ENCODE measurements at places on chromosomes 1 and 21. TPM values are rescaled to one million over a fixed set of nuclear protein-coding genes. Genes with fewer than 3 reads are reported as not detected.

GRCh38 chr1:87402241-87403002 lies 73.7 kb downstream of the LMO4 start:
- no peak for DNase-seq

DNA sequence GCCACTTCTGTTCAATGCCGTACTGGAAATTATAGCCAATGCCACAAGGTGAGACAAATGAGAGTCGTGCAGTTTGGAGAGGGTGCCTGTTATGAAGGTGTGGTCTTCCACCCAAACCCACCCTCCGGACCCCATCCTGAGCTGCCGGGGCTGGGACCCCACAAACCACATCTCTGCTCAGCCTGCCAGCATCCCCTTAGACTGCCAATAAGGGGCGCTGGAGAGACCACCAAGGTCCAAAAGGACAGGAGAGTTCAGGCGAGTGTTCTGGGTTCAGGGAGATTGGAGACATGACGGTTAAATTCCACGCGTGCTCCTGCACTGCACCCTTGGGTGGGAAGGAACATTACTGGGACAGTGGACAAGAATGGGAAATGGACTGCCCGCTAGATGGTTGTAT lies 48.7 kb upstream of the COL18A1 start:
- DNase-seq, result no peak

DNA sequence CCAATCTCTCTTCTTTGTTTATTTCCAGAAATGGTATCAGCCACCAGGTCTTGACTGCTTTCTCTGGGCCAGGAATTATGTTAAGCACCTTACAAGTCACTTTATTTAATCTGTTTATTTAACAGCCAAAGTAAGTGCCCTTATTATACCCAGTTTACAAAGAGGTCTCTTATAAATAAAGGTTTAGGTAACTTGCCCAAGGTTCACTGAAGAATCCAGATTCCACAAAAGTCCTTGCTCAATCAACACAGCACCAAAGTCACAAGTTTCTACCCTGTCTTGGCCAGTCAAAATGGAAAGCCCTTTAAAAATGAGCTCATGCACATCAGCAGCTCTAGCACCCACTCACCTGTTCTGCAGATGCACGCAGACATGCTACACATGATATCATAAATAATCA lies 28.0 kb upstream of the ATP1A1 start:
- no peak for DNase-seq

CD244 gene
- not detected for total RNA-seq

FMOD gene
- 0.13 TPM for total RNA-seq

- DNase-seq, result peak; percentile 31
Measured at GRCh38 chr1:117416546-117417125, 49.4 kb downstream of the MAN1A2 start.

DNA sequence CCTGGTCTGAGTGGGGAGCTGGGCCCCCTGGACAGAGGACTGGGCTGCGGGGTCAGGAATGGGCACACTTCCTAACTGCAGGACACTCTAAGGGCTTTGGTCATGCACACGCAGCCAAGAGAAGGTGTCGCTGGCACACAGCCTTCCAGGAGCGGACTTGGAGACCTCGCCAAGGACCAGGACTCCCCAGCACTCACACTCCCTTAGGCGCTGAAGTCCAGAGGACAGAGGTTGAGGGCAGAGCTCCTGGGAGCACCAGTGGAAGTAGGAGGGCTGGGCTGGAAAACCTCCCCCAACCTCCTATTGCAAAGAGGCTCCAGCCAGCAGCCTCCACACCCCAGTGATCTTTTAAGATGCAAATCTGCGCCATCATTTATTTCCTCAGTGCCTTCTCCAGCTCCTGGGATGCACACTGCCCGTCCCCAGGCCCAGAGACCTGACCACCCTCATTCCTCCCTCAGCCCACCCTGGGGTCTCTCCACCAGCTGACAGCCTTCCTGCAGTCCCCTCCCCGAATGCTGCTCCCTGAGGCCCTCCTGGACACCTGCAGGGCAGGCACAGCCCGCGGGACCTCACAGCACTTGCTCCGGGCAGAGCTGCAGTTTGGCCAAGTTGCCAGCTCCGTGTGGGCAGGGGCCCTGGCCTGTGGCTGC lies 3.0 kb downstream of the TSPEAR start:
- no peak for DNase-seq

DNA sequence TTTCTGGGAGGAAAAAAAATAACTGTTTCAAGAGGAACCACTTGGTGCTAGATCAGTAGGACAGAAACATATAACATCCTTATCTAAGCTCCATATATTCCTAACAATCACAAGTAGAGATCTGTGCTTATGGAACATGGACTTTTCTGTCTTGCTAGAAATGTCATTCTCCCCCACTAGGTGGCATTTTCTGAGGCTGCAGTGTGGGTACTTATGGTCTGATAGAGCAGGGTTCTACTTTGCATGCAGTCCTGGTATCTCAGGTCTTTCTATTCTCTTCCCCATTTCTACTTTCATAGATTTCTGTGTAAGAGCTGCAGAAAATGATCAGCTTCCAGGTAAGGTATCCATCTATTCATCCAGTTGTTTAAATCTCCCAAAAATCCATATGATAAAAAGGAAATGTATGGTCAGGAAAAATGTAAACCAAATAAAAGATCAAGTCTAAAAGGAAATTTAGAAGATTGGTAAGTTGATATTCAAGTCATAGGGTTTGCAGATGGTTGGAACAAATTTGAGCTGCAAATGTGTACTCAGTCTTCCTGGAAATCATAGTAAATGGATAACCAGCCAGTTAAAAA lies 1.5 kb downstream of the ZNF684 start:
- DNase-seq, result peak; percentile 50

CD2 gene
- 0.16 TPM for total RNA-seq

LRRC8C gene
- 5.0 TPM for total RNA-seq

Data from K562 (cell line).